ENCODE measurements at places on chromosomes 3 and 15.

- no peak for DNase-seq
These were observed 288.1 kb downstream of the EPHB1 start for GRCh38 chr3:135083179-135083578.

DNA sequence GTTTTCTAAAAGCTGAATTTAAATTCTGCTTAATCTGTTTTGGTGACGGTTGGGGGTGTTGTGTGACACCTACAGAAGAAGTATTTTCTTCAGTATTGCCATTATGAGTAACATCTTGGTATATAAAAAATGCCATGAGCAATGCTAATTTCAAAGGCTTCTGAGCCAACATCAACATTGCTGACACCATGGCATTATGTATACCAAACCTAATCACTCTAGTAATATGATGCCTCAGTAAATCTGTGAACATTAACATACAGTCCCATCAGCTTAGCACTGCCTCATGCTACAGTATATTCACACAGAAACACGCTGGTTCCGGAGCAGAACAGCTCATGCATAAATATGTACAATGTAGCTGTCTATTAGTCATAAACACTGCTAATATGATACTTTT lies 75.8 kb downstream of the ZPLD1 start:
- no peak for DNase-seq

GRCh38 chr15:55257938-55258337 lies 31.7 kb downstream of the RAB27A start:
- DNase-seq: no peak

DNA sequence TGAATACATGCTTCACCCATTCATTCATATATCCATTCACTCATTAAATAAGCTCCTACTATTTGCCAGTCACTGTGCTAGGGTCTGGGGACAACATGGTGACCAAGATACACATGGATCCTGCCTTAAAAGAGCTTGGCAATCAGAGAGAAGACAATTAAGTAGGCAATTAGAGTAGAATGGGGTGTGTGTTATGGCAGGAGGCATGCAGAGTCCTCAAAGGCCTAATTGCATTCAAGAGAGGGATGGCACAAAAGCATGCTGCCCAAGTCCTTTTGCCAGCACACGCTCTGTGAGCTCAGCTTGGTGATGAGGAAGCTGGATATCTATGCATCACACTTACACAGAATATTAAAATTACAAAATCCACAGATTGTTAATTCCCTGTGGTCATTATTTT lies 2.8 kb upstream of the PRICKLE2 start:
- DNase-seq: no peak

GRCh38 chr15:85570336-85570735 lies 189.9 kb downstream of the AKAP13 start:
- no peak for DNase-seq

DNA sequence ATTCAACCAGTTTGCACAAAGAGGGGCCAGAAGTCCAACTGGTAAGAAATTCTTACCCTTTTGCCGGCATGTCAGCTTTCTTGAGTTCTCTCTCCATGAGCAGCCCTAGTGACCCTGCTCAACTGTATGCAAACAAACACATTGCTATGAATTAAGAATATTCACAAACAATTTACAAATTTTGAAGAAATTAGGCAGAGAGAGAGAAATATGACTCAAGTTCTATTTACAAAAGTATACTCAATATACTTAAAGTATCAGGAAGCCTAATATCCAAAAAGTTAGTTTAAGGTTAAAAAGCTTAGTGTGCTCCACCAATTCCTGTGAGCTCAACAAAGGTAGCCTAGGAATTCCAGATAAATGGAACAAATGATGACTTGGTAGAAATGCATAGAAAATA lies 3.5 kb upstream of the EHHADH start:
- DNase-seq: no peak

DNA sequence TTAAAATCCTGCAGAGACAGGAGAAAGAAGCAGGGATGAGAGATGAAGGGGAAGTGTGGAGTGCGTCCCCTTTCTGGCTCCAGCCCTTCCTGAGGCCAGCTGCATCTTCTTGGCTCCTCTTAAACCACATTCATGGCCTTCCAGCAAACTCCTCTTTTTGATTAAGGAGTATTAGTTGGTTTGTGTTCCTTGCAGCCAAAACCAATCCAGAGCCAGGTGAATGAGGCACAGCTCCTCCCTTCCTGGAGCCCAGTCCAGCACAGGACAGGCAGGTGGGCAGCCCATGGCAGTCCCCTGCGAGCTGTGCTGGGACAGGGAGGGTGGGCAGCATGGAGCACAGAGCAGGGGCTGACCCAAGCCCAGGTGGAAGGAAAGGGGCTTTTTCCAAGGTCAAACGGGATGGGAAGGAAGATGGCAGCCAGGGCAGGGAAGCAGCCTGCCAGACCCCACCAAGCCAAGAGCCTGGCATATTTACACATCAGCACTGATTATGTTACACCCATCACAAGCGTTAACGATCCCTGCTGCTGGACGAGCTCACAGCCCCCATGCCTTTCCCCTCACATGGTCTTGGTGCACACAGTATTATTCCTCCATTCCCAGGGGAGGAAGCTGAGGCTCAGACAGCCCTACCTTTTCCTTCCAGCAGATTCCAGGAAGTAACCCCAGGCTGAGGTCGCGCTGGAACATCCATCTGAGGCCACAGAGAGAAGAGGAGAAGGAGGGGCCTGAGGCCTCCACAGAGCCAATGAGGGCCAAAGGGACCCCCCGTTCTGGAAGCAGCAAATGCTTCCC lies 175.6 kb downstream of the SMAD6 start:
- DNase-seq: no peak

DNA sequence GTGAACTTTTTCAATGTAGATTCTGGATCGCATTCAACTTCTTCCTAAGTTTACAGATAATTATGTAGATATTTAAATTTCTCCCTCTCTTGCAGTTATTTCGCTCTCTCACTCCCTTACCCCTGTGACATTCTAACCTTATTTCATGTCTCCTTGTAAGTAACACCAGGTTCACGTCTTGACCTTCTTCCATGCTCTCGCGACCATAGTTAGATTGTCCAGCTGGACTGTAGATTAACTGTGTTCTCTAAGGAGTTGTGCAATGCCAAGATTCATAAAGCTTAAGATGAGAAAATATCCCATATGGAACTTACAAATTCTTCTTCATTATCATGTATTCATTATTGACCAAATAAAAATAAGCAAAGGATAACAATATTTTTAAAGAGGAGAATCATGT lies 430.5 kb downstream of the GABRG3 start:
- no peak for DNase-seq

DNA sequence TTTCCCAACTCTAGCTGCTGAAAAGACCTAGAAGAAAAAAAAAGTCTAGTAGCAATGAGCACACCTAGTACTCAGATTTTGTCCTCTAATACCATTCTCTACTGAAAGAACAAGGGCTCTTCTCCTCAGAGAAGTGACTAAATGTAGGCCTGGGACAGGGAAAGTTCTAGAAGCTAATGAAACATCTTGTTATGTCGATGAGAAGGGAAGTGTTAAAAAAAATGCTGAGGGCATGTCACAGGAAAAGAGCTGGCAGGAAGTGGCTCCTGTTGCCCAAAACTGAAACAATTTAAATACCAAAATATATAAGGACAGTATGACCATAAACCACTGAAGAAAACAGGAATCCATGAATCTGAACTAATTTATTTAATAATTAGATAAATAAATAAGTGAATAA lies 581.4 kb upstream of the TBL1XR1 start:
- no peak for DNase-seq

- DNase-seq: peak; percentile 27
These were observed 167.4 kb downstream of the GAP43 start for GRCh38 chr3:115790759-115791158.

DNA sequence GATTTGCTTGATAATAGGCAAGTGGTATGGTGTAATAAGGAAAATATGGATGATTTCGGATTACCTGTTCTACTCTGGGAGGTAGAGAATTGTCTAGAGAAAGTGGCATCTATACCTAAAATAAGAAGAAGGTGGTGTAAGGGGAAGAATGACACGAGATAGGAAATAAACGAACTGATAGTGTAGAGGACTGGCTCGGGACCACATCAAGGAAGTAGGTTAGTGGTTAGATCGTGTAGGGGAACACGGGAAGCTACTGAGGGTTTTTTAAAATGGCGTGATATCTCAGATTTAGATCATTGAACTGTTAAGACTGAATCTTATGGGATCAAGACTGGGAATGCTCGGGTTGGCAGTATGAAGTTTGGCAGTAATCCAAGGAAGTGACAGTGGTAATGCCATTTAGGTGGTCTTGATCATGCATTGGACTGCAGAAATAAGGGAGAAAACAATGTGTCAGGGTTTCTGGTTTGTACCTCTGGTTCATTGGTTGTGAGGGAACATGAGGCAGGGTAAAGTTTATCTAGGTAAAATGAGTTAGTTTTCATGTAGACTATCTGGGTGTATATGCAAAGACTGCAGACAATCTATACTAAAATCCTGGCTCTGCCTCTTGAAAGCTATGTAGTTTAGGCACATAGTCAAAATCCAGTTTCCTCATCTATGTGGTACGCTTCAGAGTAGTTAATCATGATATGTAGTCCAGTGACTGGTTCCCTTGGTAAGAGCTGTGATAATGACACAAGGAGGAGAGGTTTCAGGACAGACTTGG lies 7.4 kb downstream of the RPL14 start:
- no peak for DNase-seq

DNA sequence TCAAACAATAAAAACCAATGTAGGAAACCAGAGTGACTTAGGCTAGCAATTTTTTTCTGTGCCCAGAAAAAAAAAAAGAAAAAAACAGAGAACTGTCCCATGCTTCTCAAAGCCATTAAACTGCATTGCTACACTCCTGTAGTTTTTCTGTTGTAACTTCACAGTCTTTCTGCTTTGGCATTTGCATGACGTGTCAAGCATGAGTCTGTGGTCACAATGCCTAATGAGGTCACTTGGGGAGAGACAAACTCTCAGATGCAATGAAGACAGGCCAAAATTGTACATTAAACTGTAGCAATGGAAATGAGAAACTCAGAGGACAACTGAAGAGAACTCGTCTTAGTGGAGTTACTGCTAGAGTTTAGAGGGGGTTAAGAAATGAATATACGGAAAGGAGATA lies 30.8 kb downstream of the CCDC80 start:
- DNase-seq: no peak

DNA sequence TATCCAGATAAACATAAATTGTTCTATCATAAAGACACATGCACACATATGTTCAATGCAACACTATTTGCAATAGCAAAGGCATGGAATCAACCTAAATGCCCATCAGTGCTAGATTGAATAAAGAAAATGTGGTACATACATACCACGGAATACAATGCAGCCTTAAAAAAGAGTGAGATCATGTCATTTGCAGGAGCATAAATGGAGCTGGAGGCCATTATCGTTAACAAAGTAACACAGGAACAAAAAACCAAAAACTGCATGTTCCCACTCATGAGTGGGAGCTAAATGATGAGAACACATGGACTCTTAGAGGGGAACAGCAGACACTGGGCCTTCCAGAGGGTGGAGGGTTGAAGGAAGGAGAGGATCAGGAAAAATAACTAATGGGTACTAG lies 79.2 kb downstream of the SH3GL3 start:
- no peak for DNase-seq

DNA sequence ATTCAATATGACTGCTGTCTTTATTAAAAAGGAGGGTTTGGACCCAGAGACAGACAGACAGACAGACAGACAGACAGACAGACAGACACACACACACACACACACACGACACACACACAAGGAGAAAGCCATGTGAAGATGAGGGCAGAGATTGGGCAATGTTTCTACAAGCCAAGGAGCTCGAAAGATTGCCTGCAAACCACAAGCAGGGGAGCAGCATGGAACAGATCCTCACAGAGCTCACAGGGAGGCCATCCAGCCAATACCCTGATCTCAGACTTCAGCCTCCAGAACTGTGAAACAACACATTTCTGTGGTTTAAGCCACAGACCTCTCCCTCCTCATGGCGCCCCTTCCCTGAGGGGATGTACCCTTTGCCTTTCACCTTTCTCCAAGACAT lies 35.8 kb upstream of the ABHD2 start:
- DNase-seq: no peak

GRCh38 chr3:11006986-11007933 lies 14.7 kb downstream of the SLC6A1 start:
- DNase-seq: no peak

- no peak for DNase-seq
These were observed 3.1 kb upstream of the ANPEP start for GRCh38 chr15:89817701-89818280.

DNA sequence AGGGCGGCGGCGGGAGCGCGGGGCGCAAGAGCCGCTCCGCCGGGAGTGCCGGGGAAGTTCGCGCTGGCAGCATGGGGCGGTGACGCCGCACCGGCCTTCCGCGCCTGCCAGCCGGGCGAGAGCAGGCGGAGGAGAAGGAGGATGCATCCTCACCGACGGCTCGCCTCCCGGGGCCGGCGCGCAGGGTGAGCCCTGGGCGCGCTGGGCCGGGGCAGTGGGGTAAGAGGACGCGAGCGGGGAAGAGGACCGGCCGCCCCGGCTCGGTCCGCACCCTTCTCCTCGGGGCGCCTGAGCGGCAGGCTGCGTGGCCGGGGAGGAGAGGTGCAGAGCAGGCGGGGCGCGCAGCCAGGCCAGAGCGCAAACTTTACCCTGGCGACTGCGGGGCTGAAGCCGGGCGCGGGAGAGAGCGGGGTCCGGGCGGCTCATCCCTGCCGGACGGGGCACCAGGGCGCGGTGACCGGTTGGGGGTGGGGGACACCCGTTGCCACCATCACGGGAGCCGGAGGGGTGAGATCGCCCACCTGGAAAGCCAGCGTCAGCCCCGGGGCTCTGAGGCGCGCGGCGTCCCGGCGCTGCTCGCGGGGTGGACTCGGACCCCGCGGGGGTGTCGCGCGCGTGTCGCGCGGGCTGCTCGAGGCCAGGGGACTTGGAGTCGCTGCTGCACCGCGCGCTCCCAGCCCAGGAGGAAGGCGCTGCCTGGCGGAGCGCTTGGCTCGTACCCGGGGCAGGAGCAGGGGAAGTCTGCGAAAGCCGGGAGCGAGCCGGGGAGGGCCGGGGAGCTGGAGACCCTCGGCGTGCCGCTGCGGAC lies 542 bp downstream of the GABRA5 start:
- no peak for DNase-seq

DNA sequence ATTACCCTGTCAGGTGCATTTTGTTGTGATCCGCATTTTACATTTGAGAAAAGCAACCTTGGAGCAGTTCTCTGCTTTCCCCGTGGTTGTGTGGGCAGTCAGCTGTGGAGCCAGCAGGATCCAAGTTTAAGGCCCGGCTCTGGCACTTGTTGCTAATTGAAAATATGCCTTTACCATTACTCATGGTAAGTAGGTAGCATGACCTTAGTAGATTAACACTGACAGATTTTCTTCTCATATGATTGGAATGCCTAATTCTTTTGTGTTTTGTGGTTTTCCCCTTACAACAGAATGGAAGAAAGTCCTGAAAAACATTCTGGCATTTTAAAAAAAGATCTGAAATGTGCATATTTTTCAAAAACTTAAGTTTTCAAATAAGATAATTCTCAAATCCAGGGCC lies 246.5 kb upstream of the LRRN1 start:
- no peak for DNase-seq

Data from CD4-positive, alpha-beta T cell (primary cell).